ENCODE measurements at places on chromosomes 12 and 14. TPM values are rescaled to one million over a fixed set of nuclear protein-coding genes. Genes with fewer than 3 reads are reported as not detected.

DNA sequence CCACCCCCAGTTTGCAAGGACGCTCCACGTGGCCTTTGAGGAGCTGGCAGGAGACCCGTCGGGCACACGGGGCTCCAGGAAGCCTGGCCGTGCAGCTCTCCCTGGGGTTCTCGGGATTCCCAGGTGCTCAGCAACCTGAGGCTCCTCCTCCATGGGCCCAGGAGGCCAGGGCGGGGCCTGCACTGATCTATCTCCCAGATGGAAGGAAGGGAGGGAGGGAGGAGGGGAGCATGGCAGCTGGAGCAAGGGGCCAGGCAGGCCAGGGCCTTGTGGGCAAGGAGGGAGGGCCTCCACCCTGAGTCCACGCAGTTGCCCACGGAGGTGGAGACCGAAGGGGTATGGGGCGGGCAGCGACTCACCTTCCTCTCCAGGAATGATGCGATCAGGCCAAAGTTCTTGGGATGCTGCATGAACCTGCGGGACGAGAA is 127.3 kb downstream of the RFLNA start:
- DNase-seq = no peak

DNA sequence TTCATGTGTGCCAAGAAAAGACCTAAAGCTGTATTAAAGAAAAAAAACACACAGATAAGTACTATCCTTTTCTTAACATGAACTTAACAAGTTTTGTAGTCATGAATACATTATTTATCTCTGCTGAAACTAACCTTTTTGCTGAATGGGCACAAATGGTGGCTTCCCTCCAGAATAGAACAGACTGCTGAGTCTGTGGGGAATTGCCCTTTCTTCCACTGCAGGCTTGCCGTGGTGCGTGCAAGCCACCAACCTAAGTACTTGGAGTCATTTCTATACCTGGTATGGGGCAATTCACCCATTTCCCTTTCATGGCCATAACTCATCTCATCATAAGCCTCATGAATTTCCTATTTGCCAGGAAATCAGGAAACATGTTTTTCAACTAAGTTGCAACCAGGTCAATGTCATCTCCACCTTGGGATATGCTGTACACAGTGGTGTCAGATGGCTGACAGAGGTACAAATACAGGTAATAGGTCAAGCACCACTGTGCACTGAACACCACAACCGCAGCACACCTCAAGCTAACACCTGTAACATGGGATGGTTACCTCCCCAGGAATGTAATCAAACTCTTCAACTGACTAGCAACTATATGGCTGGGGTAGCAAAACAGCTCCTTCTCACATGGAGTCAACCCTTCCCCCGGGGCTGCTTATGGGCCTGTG is 49.9 kb downstream of the CATSPERB start:
- DNase-seq = no peak

The GPRC5A gene
- not detected for polyA plus RNA-seq

The CPNE8 gene
- polyA plus RNA-seq = 0.23 TPM

The GNPTAB gene
- 43.5 TPM for polyA plus RNA-seq

DNA sequence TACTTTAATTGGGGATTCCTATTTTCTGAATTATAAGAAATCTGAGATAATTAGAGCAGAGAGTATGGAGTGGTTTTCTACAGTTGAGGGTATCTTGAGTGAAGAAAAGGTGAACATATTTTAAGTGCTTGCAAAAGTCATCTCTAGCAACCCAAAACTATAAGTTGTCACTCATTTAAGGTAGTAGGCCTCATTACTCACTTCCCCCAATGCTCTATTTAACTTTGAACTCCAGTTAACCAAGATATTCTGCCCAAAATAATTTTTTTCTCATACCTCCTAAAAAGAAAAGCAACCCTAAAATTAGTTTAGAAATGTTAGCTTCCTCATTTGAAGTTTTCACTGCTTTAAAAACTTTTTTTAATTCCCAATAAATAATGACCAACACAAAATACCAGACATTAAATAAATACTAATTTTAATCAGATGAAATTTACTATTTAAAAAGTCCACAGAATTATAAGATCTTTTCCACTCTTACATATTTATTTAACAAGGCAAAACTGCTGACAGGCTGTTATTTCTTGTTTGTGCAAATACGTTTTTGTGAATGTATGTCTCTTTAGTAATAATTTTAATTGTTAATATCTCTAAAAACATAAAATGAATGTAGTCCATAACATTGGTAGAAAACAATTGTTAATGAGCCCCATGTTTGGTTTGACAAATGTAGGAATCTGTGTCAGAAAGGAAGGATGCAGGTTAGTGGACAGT is 47.8 kb downstream of the VRK1 start:
- no peak for DNase-seq

GRCh38 chr12:19572920-19573558 is 133.7 kb downstream of the AEBP2 start:
- peak; percentile 10 for DNase-seq

The OAS2 gene
- polyA plus RNA-seq = 47.9 TPM

DNA sequence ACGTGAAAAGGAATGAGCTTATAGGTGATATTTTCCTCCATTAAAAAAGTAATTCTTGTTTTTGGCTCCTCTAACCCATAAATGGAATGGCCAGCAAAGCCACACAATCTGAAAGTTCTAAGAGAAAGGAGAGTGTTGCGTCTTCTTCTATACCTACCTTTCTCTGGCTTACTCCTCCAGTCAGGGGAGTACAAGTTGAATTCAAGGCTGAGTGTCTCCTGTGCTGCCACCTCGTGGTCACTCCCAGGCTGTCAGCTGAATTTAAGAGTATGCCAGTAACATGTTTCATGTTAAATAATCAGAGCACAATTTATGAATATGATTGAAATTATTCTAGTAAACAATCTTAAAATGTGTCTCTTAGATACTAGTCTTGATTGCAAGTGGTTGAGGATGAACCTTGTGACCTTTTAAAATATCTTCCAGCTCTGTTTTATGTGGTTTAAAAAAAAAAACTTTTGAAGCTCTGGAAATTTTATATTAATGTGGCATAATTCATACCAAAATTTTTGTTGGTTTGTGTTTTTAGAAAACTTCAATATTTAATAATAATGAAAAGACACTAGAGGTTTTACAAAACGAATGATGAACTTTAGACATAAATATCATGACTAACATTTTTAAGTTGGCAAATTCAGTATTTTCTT is 31.7 kb downstream of the PTHLH start:
- DNase-seq = peak; percentile 54

DNA sequence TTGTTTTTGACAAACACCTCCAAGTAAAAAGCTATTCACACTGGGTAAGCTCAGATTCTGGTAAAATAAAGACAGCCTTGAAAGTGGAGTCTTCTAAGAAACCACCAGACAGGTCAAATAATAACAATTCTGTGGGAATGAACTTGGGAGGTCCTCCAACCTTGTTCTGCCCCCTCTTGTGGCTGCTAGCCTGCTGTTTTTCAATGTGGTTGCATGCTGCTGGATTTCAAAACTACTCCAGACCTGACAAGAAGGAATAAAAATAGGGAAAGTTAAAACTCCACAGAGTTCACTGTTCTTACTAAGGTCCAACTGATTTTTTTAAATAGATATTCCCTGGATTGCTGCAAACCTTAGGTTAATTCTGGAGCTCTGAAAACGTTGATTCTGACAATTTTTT is 32.2 kb upstream of the RIN3 start:
- DNase-seq = no peak

DNA sequence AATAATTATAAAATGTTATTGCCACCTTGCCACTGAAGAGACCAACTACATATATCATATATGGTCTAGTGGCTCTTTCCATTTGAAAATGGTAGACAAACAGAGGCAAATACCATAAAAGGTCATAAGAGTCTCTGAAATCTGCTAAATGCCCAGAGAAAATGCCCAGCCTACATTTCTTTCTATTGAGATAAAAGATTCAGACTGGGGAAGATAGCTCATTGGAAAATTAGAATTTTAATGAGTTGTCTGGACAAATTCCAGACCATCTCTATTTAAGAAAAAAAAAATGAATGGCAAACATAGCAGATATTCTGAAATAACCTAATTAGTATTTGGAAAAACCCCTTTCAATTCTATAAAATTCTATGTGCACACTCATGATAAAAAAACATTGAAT is 79.9 kb upstream of the BBS10 start:
- no peak for DNase-seq

- DNase-seq = no peak
Observed at GRCh38 chr12:127125607-127126259, 1141.2 kb upstream of the TMEM132C start.

DNA sequence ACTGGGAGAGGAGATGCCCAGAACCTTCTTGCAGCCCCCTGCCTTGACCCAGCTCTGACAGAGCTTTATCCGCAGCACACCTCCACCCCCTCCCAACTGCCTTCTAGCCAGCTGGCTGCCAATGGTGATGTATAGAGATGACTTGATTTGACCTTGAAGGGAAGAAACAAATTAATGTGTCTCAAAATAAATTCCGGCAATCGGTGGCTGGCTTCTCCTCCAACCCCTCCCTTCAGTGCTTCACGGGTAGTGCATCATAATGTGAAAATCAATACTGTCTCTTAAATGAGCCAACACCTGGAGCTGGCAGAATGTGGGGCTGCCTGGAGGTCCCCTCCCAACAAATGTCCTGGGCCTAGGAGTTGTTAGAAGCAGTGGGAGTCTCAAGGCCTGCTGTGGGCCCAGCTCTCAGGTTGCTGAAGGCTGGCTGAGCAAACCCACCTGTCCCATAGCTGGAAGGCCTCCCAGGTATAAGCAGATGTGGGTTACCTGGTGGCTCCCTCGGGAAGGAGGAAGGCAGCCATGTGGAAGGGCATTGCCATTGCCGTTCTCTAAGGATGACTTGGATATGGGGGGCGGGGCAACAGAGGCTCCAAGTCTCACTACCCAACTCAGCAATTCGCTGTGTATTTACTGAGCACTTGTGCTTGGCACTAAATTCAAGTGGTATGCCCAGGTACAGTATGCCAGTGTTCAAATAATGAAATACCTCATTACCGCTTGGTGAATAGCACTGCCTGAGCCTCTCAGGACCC is 23.2 kb downstream of the HSPB8 start:
- DNase-seq = no peak

- no peak for DNase-seq
Observed at GRCh38 chr14:68172627-68173026, 353.0 kb downstream of the RAD51B start.

DNA sequence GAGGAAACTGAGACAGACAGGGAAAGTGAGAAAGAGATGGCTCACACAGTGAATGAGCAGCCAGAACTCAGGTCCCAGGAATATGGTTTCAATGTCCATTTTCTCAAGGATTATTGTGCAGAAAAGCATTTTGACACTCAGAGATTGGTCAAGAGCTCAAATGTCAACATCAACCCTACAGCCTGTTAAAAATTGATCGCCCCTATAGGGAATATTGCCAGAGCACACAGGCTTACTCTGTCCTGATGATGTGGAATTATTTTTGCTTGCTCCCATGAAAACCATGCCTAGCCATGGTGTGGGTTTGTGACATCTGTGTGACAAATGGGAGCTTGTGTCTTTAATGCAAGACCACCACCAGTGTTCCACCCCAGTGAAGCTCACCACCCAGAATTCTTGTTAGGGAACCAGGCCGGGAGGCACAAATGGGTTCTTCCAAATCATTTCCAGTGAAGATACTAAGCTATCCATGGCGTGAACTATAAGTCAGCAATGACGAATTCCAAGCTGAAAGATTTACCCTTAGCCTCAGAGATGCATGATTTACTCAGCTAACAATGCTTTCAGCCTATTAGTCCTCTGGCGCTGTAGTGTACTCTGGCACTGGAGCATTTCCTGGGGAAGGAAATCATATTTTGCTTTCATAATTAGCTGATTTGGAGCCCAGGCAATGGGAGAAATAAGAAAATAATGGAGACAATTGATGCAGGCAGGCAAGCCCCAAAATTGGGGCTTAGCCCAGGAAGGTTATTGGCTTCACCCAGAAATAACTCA is 1188.2 kb upstream of the TMEM132C start:
- no peak for DNase-seq

GRCh38 chr12:127881371-127882140 is 385.4 kb upstream of the TMEM132C start:
- no peak for DNase-seq

- DNase-seq = no peak
Observed at GRCh38 chr12:54974279-54974678, 10.3 kb downstream of the TESPA1 start.

GRCh38 chr12:6688543-6688998 is 604 bp downstream of the ZNF384 start:
- peak; percentile 57 for DNase-seq

The WNT1 gene
- 0.49 TPM for polyA plus RNA-seq

DNA sequence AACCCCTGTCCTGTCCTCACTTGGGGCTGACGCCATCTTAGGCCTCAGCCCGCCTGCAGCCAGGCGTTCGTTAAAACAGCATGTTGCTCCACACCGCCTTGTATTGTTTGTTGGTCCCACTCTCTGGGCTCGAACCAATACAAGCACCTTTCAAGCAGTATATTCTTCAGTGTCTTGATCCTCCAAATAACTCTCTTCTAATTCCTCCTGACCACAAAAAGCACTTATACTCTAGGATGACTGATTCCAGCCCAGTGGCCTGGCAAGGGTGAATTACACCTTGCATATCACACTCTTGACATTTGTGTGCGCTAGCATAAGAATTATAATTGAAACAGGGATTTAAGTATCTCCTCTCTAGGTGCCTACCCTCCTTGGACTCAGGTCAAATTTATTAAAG is 7.1 kb downstream of the CCER1 start:
- no peak for DNase-seq

- DNase-seq = no peak
Observed at GRCh38 chr12:65505386-65506121, 227.1 kb downstream of the MSRB3 start.

- no peak for DNase-seq
Observed at GRCh38 chr12:6822426-6823135, 960 bp downstream of the GPR162 start.

GRCh38 chr12:94650143-94651056 is at the start of gene TMCC3:
Gene TMCC3, minus strand, starts transcription at chr12:94650557. Its CDS starts 127 bp downstream, at chr12:94650430.
- DNase-seq = no peak

DNA sequence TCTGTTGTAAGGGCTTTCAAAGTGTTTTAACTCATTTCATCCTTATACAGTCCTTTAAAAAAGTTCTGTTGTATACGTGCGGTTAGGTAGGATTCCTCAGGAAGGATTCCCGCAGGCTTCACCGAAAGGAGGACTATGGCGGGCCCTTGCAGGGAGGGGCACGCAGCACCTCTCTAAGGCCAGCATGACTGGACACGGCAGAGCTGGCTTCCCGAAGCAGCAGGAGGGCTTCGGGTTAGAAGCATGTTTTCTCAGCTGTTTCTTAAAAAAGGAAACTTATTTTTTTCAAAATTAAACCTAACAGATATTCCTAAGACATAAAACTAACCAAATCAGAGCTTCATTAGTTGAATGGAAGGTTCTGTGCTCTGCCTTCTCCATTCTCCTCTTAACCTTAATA is 21.3 kb downstream of the IQSEC3 start:
- DNase-seq = no peak

- no peak for DNase-seq
Observed at GRCh38 chr12:3998397-3998796, 125.2 kb upstream of the PARP11 start.

DNA sequence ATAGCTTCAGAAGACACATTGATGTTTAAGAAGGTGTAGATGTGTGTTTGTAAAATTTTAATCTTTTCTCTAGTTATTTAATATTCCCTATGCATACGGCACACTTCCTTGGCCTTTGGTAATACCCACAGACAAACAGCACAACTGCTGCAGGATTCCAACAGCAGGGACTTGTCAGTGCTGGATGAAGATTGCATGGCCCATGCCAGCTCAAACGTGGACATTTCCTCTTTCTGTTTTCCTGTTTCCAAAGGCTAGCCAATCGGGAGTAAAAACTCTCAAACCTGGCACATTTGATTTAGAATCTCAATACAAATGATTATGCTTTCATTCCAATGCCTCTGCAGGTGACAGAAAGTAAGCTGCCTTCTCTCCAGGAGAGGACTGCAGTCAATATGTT is 22.5 kb upstream of the PDE3A start:
- DNase-seq = no peak

GRCh38 chr14:81550001-81550637 is 16.5 kb upstream of the SEL1L start:
- no peak for DNase-seq
